ENCODE measurements at places on chromosomes 16 and 17.

DNA sequence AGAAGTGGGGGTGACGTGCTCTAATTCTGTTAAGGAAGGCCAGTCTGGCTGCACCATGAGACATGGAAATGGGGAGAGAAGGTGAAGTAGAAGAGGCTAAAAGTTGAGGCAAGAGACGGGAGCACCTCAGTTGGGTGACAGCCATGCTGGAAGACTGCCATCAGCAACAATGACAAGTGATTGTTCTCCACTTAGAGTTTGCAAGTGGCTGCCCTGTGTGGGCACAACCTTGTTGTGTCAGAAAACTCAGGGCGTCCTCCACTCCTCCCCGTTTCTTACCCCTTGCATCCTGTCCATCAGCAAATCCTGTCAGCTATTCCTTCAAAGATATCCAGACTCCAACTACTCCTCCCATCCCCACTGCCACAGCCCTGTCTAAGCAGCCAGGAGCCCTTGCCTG, 17.6 kb downstream of the CES1 start:
- no peak for DNase-seq

DNA sequence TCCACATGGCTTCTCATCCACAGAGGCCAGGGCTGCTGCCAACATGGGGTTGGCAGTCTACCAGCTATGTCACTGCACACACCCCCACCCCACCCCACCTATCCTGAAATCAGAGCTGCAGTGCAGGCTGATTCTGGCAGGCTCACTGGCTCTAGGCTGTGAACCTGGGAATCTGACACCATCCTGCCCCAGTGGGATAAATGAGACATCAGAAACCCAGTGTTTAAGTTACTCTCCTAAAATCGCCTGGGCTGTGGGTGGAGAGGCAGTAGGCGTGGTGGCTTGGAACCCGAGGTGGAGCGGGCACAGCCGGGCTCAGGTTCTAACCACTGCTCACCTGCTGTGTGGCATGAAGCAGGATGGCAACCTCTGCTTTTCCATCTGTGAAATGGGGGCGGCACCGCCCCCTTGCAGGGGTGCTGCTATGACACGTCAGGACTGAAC, 5.6 kb downstream of the SLC38A8 start:
- no peak for DNase-seq

DNA sequence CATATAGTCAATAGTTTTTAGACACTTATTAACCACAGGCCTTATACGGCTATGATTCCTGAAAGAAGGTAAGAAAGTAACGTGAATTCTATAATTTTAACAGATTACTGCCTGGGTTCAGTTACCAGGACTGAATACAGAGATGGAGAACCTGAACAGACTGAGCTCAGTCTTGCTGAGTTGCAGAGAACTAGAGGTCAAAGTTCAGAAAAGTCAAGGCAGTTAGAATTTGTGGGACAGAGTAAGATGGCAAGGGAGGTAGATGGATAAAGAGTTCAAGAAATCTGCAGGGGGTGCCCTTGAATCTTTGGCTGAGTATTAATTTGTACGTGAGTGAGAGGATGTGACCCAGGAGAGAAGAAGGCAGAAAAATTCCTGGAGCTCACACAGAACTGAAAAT, 320.1 kb upstream of the MAF start:
- DNase-seq = no peak

- DNase-seq = no peak
Observed at GRCh38 chr17:71741836-71742235, 379.0 kb upstream of the SOX9 start.

DNA sequence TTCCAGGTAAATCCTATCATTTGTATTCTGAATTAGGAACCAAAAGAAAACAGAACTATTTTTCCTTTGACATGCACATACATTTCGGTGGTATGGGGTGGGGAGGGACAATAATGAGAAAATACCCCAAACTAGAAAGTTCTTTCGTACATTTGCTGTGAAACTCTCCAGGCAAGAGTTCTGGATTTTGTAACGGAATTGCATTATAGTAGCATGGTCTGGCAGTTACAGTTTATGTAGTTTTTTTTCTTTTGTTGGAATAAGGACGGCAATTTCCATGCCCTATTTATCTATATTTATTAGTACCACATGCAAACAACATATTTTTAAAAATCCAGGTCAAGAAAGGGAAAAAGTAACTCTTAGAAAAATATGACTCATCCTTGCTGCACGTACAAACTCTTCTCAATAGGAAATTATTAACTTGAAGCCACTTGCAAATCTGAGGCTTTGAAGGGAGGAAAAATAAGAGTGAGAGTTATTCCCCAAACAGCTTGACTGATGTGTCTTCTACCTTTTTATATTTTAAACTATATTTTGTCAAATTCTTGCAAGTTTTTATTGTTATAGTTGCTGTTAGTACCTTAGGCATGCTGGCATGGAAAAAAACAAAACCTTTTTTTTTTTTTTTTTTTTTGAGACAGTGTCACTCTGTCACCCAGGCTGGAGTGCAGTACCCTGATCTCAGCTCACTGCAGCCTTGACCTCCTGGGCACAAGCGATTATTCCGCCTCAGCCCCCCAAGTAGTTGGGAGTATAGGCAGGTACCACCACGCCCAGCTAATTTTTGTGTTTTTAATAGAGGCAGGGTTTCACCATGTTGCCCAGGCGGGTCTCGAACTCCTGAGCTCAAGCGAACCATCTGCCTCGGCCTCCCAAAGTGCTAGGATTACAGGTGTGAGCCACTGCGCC, 69.3 kb downstream of the WWP2 start:
- no peak for DNase-seq

DNA sequence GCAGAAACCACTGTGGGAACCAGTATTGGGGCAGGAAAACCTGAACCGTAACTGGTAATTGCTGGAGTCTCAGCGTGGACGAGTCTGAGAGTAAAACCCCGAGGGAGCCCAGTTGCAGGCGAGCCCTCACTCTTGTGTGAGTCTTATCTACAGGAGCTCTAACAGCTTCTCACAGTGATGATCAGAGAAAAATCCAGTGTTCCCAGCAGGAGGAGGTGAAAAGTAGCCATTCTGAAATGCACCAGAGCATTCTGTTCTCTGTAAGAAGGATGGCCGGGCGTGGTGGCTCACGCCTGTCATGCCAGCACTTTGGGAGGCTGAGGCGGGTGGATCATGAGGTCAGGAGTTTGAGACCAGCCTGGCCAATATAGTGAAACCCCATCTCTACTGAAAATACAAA, 161.2 kb downstream of the COPRS start:
- DNase-seq = no peak

DNA sequence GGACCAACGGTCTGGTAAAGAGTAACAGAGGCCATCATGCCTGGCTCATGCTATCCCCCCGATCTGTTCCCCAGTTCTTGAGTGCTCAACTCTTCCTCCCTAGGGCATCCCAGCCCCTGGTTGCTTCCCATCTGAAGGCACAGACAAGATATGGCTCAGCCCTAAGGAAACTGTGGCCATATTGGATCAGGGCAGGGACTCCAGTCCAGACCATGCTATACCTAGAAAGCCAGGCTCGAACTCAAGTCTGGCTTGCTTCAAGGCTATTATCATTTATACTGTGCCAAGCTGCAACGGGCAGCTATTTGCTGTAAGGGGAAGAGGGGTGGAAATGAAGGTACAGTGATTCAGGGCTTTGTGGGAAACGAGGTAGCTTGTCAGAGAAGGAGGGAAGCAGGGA, 2.8 kb downstream of the UBTF start:
- no peak for DNase-seq

DNA sequence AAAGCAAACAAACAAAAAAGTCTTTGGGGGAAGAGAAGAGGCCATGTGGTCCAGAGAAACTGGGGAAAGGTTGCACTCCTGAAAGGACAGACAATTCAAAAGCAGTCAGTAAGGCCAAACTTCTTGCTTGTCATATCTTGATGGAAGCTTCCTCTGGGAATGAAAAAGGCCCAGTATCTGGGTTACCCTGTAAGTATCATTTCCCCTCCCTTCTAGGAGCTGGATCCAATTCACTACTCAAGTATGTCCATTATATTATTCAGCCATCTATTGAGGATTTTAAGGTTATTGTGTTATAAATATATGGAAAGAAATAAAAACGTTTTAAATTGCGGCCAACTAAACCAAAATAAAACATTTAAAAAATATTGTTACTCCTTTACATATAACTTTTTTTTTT, 26.0 kb upstream of the MON1B start:
- DNase-seq = no peak

GRCh38 chr17:69478916-69479315, 64.4 kb downstream of the MAP2K6 start:
- DNase-seq = no peak

DNA sequence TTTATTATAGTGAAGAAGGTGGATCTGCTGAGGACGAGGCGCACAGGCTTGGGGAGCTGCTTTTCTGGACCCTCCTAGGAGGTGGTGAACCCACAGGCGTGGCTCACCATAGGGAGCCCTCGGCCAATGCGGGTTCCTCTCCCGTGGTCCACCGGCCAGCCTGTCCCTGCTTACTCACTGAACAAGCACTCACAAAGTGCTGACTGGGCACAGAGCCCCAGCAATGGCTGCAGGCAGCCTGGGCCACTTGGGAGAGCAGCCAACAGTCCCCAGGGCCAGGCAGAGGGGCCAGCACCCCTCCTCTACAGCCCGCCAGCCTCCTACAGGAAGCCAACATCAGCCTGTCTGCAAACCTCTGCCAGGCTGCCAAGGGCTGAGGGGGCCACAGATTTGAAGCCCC, 19.1 kb upstream of the NCBP3 start:
- DNase-seq = no peak

DNA sequence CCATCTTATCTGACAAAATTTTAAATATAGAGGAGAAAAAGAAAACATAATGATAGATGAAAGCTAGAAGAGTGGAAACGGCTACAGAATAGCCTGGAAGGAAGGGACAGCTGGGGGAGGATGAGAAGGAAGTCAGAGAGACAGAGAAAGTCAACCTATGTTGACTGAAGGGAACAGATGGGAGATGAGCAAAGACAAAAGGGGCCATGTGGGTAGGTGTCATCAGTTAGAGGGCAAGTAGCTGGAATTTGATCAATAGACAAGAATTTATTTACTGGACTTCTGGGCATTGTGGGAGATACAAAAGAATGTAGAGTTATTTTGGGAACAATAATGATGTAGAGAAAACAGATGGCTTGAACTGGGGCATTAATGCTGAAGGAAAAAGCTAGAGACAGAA, 194.4 kb downstream of the ANKFN1 start:
- DNase-seq = no peak

DNA sequence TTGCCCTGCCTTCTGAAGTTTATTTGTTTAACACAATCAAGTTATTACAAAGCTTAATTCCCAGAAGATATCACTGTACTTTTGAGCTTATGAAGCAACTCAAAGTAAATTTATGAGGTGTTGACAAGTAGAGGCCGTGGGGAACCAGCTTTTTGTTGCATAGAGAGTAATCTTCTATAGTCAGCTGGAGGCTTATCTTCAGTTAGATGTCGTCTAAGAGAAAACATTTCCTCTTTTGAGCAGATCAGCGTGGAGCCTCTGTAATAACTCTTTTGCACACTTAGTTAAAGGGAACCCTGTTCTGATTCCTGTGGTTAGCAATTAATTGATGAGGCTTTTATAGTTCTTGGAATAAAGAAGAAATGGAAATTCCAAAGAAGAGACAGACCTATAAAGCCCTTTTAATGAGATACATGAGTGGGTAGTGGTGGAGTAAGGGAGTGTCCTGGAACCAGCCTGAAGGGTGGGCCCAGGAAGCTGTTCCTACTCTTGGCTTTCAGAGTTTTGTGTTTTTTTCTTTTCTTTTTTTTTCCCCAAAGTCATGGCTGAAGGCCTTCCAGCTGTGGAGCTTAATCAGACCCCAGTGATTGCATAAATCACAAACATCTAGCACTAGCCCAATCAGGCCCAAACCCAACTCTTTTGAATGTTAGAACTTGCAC, 28.9 kb upstream of the MAP3K14 start:
- DNase-seq = no peak

DNA sequence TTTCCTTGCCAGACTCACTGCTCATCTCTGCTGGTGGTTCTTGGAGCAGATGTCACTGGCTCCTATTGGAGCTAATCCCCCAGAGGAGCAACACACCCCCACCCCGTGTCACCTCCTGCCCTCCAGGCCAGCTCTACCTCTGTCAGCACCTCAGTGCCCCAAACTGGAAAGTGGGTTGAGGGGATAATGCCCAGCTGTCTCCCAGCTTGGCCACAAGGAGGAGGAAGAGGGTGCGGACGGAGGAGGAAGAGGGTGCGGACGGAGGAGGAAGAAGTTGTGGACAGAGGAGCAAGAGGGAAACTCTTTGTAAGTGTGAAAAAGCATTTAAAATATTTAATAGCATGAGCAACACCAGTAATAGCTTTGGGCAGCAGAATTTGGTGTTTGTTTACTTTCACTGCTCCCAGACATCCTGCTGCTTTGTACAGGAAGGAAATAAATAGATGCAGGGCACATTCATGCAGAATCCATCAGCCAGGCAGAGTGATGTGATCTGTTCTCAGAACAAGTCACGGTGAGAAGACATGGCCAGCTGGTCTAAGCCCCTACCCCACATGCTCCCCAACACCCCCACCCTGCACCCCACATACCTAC, 82.5 kb downstream of the C17orf67 start:
- DNase-seq = no peak

DNA sequence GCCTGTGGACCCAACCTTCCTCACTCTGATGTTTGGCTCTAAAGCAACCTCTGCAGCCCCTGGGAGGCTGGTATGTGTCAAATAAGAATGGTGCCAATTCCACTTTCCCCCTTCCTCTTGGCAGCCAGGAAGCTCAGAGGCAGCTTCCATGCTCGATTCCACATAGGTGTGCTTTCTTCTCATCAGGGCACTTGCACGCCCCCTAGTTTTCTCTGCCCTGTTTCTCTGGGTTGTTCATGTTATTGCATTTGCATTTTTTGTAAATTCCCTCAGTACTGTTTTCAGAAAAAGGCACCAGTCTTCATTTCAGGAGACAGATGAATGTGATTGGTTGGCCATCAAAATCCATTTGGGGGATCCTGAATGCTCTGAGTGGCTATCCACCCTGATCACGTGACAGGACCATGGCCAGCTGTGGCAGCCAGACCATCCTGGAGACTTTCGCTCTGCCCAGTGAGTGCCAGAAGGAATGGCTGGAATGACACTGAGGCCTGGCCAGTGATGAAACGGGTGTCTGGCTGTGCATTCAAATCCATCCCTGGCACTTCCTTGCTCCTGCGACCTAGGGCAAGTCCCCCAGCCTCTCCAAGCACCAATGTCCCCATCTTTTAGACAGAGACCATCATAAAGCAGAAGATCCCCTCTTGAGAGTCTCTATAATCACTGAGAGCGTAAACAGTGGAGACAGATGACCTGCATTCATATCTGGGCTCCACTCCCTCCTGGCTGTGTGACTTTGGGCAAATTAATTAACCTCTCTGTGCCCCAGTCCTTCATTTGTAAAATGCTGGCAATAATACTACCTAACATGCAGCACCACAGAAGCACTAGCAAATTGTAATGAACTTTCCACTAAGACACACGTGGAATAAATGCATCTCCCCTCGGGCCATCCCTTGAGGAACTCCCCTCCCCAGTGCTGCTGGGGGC, 56.4 kb downstream of the CNGB1 start:
- DNase-seq = no peak

DNA sequence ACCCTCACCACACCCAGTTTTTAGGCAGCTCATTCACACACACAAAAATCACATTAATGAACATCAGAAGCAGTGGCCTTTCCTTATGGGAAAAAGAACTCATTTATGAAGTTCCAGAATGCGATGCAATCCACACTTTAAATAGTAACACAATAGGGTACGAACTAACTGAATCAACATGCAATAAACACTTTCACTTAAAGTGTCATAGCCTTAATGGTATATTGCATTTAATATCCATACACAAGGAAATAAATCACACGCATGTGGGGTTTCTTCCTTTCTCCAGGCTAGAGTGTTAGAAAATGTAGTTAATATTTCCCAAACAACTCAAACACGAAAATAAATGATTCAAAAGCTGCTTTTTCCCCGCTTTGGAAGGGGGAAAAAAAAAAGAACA, 19.7 kb downstream of the ADCY9 start:
- DNase-seq = no peak

- DNase-seq = no peak
Observed at GRCh38 chr16:73212431-73212830, 164.5 kb upstream of the ZFHX3 start.
